NCI-H2107 (cell line): ENCODE measurements at places on chromosomes 3 and 15.

GRCh38 chr3:88996691-88997090, 110.7 kb upstream of the EPHA3 start:
- no peak for DNase-seq

- DNase-seq = no peak
These were observed 20.7 kb upstream of the KLF13 start for GRCh38 chr15:31305796-31306425.

DNA sequence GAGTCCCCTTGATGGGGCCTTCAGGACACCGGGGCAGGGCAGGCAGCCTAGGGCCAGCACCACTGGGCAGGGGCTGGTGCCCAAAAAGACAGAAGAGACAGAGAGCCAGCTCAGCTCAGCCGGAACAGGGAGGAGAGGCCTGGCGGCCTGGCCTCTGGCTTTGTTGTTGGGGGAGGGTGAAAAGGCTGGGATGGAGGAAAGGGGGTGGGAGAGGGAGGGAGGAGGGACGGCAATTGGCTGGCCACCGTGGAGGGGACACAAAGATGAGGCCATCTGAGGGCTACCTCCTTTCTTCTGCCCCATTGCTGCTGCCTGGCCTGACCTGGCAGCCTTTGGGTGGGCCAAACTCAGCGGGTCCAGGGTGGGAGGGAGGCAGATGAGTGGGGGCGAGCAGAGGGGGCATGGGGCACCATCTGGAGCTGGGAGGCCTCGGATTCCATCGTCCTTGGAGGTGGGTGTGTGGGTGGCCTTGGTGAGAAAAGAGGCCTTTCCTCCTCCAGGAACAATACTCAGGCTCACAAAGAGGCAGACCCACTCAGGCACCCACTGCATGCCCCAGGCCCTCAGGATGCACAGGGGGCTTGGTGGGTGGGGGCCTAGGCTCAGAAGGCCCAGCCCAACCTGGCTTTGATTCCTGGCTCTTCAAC, 9.3 kb downstream of the EFCC1 start:
- no peak for DNase-seq

- DNase-seq = no peak
These were observed 9.5 kb downstream of the GCSAM start for GRCh38 chr3:112123548-112123947.

GRCh38 chr3:5264896-5265770, 77.6 kb downstream of the EDEM1 start:
- no peak for DNase-seq

DNA sequence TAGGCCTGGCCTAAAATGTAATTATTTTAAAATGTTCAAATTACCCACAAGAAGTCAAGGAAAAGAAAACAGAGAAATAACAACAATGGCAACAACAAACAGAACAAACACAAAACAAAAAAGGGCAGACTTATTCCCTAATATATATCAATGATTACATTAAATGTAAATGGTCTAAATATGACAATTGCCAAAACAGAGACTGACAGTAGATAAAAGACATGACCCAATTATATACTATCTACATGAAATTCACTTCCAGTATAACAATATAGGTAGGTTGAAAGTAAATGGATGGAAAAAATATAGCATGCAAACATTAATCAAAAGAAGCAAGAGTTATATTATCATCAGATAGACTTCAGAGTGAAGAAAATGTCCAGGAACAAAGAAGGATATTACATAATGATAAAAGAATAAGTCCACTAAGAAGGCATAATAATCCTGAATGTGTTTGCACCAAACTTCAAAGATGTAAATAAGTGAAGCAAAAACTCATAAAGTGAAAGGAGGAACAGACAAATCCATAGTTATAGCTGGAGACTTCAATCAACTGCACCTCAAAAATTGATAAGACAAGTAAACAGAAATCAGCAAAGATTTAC, 6.5 kb downstream of the SEC22C start:
- DNase-seq = no peak

- no peak for DNase-seq
These were observed 103.1 kb upstream of the UNC13C start for GRCh38 chr15:53875139-53875538.
